ENCODE measurements at places on chromosomes 12 and 14.

DNA sequence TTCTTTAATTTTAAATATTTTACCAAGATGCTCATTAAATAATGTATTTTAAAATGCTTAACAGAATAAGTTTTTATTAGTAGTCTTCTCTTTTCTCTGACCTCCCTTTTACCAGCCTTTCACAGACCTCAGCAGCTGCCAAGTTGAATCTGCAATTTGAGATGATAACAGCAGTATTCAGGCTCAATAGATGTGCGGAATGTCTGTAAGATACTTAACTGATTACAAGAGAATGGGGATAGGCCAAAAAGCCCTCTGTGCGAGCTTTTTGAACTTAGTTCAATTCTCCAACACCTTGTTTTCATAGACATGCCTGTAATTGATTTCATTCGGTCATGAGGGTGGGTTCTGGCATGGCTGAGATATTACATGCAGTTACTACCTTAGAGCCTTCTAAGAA, 277.2 kb downstream of the TMTC2 start:
- no peak for DNase-seq

DNA sequence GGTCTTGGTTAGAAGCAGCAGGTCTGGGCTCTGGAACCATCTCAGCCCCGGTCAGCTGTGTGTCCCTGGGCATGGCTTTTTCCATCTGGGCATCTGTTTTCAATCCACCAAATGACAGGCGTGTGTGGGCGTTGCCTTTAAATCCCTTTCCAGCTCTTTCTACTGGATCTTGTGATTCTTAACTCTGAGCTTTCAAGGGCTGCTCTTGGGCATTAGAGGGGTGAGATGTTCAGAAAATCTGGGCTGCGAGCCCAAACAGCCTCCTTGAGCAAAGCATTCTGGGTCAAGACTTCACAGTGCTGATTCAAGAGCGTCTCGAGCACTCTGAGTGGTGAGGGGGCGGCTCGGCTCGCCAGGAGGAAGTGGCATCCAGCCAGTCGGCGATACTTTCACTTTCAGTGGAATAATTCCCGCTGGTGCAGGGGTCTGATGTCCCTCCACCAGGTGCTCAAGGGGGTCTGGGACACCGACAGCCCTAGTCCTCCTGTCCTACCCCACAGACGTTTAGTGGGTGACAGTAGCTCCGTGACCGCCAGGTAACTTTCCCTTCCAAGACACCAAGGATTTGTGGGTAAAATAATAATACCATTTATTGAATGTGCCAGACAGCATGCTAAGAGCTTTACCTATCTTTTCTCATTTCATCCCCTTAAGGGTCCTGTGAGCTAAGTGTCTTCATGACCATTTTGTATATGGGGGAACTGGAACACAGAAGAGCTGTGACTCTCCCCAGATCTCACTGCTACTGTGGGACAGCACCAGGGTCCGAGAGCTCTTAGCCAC, 114.0 kb downstream of the PLXNC1 start:
- peak; percentile 22 for DNase-seq

- DNase-seq, result no peak
Observed at GRCh38 chr12:111138016-111138415, 217.6 kb upstream of the MYL2 start.

DNA sequence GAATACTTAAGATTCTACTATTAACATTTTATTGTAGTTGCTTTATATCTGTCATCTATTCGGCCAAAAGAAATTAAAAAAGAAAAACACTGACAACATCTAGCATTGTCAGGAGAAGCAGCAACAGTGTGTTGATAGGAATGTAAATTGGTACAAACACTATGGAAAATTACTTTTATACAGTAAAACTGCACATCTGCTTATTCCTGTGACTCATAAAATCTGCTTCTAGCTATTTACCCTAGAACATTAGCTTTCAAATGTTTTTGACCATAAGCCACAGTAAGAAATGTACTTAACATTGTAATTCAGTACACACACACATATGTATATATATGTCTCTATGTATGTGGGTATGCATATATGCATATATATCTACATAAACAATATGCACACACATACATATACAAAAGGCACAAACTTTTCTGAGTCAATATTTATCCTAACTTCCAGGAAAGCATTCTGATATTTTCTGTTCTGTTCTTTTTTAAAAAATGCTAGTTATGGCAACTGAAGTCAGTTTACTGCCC, 278.9 kb upstream of the GARIN2 start:
- DNase-seq, result no peak

DNA sequence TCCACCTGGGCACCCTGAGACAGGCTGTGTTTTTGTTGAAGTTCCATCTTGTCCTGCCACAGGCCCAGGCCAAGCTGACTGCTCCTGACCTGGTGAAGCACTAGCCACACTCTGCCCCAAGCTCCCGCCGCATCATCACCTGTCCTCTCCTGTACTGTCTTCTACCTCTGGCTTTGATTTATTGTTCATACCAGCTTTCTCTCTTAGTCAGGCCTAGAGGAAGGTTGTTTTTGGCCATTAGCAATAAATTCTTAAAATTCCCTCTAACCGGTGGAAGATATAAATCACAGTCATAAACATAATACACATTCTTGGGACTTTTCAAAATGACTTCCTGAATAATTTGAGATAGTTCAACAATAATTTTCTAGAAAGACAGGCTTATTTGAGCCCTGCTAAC, 169.4 kb downstream of the DAD1 start:
- no peak for DNase-seq

DNA sequence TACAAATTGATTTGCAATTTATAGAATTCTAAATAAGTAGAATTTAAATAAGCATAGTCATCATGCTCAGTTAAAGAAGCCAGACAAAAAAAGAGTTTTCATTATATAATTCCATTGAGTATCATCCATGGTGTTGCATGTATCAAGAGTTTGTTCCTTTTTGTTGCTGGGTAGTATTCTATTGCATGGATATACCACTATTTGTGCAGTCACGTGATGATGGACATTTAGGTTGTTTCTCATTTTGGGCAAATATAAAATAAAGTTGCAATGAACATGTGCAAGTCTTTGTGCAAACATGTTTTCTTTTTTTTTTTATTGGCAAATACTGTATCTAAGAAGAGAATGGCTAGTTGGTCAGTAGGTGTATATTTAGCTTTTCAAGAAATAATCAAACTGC, 186.2 kb upstream of the FRMD6 start:
- no peak for DNase-seq

DNA sequence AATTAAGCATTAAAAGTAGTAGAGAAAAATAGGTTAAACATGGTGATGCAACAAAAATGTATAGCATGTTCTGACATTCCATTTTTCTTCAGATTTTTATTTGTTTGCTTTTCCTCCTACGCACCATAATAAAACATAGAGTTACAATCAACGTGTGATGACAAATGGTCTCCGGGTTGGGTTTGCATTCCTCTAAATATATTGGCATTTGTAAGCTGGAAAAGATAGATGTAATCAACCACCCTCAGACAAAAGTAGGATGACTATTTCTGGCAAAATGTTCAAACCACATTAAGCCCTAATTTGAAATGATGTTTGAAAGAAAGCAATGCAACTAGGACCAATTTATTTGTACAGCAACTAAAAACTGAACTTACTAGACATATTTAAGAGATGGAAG, 58.4 kb downstream of the SLC25A21 start:
- DNase-seq, result no peak

DNA sequence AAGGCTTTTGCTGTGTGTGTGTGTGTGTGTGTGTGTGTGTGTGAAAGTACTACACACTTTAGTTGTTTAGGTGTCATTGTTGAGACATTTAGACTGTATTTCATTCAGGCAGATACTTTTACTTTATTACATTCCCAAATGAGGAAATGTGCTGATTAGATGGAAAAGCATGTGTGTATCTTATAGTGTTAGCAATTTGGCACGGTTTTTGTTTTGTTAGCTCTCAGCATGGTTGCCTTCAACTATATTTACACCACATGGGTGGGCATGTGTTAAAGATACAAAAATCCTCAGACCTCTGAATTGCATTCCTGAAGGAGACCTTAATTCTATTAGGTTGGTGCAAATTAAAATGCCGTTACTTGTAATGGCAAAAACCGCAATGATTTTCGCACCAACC, 879.5 kb downstream of the DIO2 start:
- DNase-seq, result no peak

GRCh38 chr14:98112194-98112780, 1159.7 kb downstream of the BCL11B start:
- DNase-seq, result no peak

- no peak for DNase-seq
Observed at GRCh38 chr12:5244513-5244972, 187.4 kb upstream of the NTF3 start.

DNA sequence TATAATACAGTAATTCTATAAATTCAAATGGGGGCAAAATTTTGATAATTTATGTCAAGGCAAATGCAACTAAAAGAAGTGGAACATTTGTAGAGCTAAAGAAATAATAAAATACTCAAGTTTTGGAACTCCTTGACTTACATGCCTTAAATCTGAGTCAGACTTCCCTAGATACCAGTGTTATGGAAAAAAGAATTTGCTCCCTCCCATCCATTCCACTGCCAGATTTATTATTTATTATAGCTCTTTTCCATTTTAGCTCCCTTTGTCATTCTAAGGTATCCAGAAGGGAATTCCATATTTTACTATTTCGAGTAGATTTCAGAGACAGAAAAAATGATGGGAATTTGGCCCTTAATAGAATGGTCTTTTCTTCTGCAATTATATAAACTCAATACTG, 44.0 kb downstream of the RHOJ start:
- DNase-seq, result no peak

- DNase-seq, result no peak
Observed at GRCh38 chr12:64600164-64600561, 10.1 kb upstream of the RASSF3 start.

DNA sequence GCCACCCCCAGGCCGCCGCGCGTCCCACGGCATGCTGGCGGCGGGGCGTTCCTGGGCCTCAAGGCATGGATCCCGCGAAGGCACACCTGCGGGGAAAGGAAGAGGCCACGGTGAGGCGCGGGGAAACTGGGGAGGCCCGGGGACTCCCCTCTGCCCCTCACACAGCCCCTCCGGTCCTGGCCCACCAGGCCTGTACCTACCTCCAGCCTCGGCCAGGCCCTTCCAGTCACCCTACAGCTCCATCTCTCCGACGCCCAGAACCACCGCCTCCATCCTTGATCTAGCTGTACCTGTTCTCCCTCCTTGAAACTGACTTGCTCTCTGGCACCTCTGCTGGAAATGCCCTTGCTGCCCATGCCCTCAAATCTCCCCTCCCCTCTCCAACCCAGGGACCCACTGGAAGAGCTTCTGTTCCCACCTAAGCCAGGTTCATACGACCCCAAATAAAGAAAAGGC, 1.7 kb downstream of the ANKRD9 start:
- DNase-seq, result no peak

DNA sequence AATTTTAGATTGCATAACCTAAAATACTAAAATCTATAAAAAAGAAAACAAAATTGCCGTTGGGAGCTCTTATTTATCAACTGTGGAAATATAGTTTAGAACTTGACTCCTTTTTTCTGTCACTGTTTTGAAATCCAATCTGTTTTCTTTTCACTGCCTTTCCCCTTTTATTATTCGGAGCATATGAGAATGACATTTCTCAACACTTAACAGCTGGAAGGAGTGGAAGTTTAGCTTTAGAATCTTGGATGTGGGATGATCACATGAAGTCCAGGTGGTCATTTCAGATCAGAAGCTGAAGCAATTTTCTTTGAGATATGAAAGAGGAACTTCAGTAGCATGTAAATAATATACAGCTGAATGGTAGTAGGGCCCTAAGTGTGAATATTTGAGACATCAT, 16.7 kb downstream of the TRHDE start:
- DNase-seq, result no peak

DNA sequence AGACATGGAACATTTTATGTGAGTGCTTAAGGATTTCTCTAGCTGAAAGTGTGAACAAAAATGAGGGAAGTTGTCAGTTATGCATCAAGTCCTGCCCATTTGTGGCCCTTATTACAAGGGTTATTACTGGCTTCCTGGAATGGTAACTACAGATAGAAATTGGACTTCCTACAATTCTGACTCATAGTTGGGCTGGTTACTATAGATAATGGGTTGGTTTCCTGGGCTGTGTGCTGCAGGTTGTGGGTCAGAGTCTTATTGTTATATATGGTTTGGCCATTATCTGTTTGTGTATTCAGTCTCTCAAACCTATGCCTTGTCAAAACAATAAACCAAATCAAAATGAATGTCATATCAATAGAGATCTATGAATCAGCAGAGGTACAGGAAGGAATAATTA, 313.7 kb downstream of the ADAMTS20 start:
- no peak for DNase-seq

DNA sequence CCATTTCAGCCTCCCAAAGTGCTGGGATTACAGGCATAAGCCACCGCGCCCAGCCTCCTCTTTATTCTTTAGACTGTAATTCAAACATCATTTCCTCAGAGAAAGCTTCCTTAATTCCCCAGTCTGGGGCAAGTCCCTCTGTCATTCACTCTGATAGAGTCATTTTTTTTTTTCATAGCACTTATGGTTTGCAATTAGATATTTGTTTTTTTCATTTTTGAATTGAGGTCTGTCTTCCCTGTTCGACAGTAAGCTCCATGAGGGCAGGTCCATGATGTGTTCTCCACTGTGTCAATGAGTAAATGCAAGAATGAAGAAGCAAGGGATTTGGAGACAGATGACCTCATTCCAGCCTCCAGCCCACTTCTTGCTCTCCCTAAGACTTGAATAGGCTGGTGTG, 12.1 kb downstream of the ASIC1 start:
- no peak for DNase-seq

- DNase-seq, result no peak
Observed at GRCh38 chr14:87286191-87286590, 706.8 kb downstream of the GALC start.

- no peak for DNase-seq
Observed at GRCh38 chr14:99224116-99224910, 47.7 kb downstream of the BCL11B start.

DNA sequence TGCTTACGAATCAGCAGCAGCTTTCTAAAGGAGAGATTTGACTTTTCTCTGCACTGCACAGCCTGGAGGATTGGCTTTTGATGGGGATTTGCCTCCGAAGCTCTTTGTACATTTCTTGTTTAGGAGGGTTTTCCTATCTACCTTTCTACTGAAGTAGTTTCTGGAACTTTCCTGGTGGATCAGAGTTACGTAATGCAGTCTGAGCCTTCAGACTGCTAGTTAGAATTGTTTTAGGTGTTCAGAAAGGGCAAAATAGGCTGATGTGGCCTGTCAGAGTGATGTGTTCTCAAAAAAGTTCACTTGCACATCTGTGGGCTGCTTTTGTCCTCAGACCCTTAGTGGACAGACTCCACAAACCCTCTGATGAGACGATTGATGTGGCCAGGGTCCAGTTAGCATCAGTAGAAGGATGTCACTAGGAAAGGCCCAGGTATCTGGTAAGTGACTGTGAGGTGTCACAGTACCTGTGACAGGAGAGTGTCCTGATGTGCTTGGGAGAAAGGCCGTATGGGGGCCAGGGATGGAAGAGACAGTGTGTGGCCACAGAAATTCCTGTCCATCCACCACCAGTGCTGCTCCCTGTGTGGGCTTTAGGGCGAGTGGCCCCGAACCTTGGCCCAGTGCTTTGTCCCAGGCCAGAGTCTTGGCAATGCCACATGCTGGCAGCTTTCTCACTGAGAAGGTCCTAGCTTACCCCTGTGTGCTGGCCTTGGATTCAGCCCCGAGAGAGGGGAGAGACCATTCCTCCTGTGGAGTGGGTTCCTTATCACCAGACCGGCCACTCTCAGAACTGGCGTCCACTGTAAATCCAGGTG, 4.4 kb upstream of the ACADS start:
- no peak for DNase-seq

GRCh38 chr14:34252227-34252626, 209.8 kb downstream of the SPTSSA start:
- DNase-seq, result no peak

- no peak for DNase-seq
Observed at GRCh38 chr12:63305901-63306875, 155.2 kb upstream of the AVPR1A start.

- DNase-seq, result no peak
Observed at GRCh38 chr14:61653507-61653906, 41.8 kb upstream of the HIF1A start.

All from SIG-M5 (cell line).